Stimulated activated CD4-positive, alpha-beta T cell treated with anti-CD3 and anti-CD28 coated beads, TNF-alpha, amount 100 ng/mL, for 4 hours (primary cell): ENCODE measurements at places on chromosomes 4 and X.

DNA sequence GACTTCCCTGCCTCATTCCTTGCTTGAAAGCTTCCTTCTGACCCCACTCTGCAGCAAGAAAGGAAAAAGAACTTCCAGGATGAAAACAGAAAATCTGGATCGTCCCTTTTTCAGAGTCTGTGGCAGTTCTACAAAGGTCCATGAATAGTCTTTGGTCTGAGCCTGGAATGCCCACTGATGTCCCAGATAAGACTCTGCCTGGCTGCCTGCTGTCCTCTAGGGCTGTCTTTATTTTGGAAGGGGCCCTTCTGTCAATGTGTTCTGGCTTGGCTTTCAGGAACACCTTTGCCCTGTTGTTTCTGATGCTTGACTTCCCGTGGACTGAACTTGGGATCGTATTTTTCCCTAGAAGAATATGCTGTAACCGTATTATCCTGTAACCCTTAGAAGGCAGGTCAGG, 114.7 kb upstream of the LNX1 start:
- no peak for DNase-seq

DNA sequence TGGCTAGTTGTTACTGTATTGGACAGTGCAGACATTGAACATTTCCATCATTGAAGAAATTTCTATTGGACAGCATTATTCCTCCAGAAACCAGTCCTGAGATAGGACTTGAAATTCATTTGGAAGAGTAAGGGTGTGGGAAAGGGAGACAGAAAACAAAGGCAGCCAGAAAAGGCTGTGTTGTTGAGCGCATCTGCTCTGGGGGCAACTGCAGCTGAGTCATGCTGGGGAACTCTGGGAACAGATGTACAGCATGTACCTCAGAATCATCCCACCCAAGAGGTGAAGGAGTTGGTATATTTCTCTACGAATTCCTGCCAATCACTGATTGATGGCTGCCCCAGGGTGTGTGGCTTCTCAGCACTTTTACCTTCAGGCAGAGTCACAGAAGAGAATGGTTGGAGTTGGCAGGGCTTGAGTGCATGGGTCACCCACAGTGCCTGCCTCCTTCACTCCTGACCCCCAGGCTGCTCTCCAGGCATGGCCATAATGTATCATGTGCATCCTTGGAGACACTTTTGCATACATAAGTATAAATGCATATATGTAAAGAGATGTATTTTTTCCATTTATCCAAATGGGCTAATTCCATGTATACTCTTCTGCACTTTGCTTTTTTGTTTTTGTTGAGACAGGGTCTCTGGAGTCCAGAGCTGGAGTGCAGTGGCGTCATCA, 39.4 kb downstream of the GEMIN8 start:
- DNase-seq: no peak

DNA sequence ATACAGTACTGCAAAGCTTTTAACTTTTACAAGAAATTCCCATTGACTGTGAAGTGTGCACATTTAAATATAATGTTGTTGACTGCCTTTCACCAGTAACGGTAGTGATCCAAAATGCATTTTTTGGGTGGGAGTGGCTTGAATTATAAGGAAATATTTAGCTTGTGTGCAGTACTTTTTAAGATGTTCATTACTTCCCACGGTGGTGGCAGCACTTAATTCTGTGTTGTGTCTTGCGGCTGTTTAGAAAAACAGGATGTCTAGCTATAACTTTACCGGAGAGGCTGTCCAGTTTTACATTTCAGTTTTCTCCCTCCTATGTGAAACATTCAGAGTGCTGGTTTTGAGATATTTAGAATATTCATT, 1.7 kb downstream of the TMEM131L start:
- DNase-seq: no peak

- DNase-seq: no peak
Observed at GRCh38 chr4:35942092-35942491, 302.2 kb downstream of the ARAP2 start.

- no peak for DNase-seq
Observed at GRCh38 chr4:106312997-106313522, 2.9 kb downstream of the TBCK start.

DNA sequence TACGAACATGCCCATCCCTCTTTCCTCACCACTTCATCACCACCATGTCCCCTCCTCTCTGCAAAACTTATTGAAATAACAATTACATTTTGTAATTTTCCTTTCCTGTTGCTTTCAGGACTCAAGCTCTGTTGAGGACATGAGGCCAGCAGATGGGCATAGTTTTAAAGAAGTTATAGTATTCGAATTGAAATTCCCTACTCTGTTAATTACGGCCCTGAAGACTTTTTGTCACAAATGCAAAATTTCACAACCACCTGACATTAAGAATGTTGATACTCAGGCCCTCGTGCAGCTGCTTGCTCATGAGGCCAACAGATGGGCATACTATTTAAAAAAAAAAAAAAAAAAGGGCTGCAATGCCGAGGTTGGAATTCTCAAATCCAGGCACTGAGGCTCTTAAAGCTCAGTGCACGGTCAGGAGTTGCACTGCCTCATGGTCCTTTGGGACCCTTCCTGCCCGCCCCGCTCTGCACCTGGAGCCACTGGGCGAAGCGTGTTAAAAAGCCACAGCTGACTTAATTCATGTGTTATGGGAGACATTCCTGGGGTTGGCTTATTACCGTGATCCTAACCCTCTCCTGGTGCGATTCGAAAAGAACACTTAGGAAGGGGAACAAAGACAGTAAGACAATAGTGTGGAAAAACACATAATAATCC, 34.2 kb upstream of the FAT1 start:
- no peak for DNase-seq

GRCh38 chrX:108034725-108035124, 10.1 kb upstream of the VSIG1 start:
- no peak for DNase-seq
